ENCODE measurements at places on chromosomes 11 and 22. TPM values are rescaled to one million over a fixed set of nuclear protein-coding genes. Genes with fewer than 3 reads are reported as not detected.
A peak's percentile ranks its signal among the peaks of the same experiment; 100 is the strongest.

- DNase-seq = no peak
Measured at GRCh38 chr11:61198948-61199523, 4.3 kb upstream of the PGA3 start.

GRCh38 chr11:35346472-35347156, 72.7 kb downstream of the SLC1A2 start:
- DNase-seq = no peak

DNA sequence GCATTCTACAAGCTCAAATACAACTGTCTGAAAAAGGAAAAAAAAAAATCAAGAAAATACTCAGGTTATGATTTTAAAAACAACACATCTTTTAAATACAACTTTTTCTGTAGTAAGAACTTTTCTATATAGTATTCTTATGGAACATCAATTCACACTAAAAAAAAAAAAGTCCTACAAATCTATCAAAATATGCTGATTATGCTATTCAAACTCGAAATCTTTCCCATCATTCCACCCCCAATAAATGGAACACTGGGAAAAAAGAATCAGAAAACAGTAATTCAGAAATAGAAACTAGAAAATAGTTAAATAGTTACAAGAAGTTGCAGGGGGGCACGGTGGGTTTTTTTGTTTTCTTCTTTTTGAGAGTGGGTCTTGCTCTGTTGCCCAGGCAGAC, 77.4 kb downstream of the PICALM start:
- no peak for DNase-seq

DNA sequence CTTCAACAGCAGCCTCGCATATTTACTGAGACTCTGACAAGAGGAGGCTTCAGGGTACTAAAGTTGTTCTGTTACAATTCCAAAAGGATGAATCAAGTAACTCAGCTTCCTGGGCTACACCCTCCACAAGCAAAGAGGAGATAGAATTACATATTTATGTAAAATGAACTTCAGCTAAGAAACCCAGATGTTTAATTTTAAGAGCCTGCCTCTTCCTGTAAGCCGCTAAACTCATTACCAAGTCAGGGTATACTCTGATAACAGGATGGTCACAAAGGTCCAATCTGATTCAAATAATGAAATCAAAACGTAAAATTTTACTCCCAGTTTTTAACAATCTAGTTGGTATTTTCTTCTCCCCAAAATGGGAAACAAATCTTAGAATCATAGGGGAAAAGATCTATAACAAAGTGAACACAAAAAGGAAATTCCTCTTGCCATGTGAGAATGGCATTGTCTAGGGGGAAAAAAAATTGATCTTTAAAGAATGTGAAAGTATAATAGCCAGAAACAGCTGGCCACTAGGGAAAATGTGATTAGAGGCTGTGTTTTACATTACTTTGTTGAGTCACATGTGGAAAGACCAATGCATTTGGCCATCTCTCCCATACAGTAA, 30.9 kb downstream of the CHEK2 start:
- no peak for DNase-seq

DNA sequence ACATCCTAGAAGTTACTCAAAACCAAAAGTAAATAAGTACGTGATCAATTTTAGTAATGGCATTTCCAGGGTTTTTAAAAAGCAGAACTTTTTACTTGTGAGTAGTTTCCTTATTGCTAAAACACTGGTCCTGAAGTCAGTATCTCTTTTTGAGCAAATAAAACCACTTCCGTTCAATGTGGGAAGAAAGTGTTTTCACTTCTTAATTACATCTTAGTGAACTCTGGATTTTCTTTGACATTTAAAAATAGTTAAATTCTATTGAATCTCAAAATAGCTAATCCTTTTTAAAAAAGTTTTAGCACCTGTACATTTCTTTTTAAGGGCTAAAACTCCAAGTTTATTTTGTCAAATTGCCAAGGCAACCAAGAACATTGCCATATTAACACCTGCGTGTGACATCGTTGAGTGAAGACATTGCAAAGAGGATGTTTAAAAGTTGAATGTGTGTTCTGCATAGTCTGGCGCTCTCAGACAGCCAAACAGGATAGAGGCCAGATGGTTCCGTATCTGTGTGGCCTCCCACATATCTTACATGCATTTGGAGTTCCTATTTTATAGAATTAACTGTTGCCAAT, 17.2 kb upstream of the OR5B21 start:
- DNase-seq = no peak

EMID1 gene
- total RNA-seq = 12.0 TPM

GLYATL2 gene
- total RNA-seq = not detected

GRCh38 chr22:45731798-45732495, 60.3 kb downstream of the ATXN10 start:
- no peak for DNase-seq

DNA sequence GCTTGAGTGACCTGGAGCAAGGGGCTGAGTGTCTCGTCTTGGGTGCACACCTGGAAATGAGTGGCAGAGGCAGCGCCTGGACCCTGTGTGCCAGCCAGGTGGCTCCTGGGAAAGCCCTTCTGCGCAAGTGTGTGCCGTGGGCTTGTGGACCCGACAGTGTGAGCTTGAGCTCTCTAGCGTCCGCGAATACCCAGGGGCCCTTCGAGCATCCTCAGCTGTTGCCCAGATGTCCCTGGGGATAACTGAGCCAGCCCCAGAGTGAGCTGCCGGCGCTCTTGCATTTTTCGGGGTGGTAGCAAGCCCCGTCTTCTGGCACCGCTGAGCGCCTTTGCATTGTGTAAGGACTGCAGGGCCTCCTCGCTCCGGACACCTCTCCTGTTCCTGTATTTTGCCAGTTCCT, 399.2 kb downstream of the TBC1D22A start:
- DNase-seq = peak; percentile 9

DNA sequence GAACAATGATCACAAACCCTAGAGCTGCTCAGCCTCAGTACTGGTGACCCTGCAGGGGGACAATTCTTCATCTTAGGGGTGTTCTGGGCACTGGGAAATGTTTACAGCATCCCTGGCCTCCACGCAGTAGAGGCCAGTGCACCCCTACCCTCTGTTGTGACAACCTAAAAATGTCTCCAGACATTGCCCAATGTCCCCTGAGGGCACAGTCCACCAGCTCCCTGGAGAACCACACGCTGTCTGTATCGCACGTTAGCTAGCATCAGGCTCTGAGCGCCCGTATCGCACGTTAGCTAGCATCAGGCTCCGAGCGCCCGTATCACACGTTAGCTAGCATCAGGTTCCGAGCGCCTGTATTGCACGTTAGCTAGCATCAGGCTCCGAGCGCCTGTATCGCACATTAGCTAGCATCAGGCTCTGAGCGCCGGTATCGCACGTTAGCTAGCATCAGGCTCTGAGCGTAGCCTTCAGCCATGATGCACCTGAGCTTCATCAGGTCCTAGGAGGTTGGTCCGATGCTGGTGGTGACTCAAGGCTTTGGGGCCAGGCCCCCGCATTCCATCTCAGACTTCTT, 111.1 kb upstream of the ANO1 start:
- DNase-seq = no peak

GRCh38 chr11:37560346-37560745, 962.3 kb upstream of the RAG2 start:
- no peak for DNase-seq

All from uterus (tissue), 4 donors.